ENCODE measurements at places on chromosomes 3 and 15.
A peak's percentile ranks its signal among the peaks of the same experiment; 100 is the strongest.

DNA sequence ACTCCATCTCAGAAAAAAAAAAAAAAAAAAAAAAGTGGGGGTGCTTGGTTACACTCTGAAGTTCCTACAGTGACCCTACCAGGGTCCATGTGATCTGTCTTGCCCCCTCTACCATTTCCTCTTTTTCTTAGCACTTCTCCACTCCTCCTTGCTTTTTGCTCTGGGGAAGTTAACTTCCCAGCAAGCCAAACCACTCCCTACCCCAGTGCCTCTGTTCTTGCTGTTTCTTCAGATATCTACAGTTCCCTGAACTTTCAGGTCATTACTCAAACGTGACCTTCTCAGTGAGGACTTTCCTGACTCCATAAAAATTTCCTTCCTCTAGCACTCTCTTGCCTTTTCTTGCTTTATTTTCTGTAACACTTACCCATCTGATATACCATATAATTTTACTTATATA, 61.1 kb upstream of the GCNT3 start:
- DNase-seq: no peak

- no peak for DNase-seq
Measured at GRCh38 chr3:22886439-22887068, 316.6 kb upstream of the UBE2E2 start.

DNA sequence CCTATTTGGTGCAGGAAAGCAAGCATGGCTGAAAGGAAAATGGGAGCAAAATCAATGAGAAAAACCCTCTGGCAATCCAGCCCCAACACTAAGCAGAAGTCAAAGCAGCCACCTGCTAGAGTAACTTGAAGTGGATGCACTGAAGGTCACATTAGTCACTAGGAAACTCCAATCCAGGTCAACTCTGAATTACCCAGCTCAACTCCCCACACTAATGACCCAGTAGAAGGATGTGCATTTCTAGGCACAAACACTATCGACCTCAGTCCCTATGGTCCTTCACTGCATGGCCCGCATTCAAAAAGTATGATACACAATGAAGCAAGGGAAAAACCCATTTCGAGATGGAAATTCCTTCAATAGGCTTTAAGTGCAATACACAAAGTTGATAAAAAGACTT, 80.6 kb downstream of the RAD18 start:
- DNase-seq: no peak

DNA sequence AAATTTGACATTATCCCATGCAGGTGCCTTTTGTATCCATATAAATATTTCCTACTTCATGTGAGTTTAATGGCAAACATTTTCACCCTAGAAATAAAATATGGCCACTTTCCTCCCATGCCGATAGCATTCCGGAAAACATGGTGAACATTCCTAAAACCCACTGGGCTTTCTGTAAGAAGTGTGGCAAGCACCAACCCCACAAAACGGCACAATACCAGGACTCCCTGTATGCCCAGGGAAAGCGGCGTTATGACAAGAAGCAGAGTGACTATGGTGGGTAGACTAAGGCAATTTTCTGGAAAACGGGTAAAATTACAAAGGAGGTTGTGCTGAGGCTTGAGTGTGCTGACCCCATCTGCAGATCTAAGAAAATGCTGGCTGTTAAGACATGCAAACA, 7.6 kb downstream of the ANXA2 start:
- no peak for DNase-seq

- no peak for DNase-seq
Measured at GRCh38 chr3:4678320-4678719, 185.2 kb downstream of the ITPR1 start.

DNA sequence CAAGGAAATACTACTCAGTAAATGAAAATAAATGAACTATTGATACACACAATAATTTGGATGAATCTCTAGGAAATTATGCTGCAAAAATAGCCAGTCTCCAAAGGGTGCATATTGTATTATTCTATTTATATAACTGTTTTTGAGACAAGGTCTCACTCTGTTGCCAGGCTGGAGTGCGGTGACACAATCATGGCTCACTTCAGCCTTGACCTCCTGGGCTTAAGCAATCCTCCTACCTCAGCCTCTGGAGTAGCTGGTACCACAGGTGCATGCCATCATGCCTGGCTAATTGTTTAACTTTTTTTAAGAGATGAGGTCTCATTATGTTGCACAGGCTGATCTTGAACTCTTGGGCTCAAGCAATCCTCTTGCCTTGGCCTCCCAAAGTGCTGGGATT, 12.5 kb downstream of the KLHDC8B start:
- no peak for DNase-seq

- DNase-seq: no peak
Measured at GRCh38 chr3:150494411-150494977, 51.8 kb downstream of the SERP1 start.

GRCh38 chr15:41506796-41507341, 6.8 kb downstream of the LTK start:
- peak; percentile 24 for DNase-seq

- DNase-seq: no peak
Measured at GRCh38 chr15:81411969-81412633, 38.1 kb upstream of the TMC3 start.

GRCh38 chr3:142644502-142644901, 48.3 kb downstream of the PLS1 start:
- no peak for DNase-seq

DNA sequence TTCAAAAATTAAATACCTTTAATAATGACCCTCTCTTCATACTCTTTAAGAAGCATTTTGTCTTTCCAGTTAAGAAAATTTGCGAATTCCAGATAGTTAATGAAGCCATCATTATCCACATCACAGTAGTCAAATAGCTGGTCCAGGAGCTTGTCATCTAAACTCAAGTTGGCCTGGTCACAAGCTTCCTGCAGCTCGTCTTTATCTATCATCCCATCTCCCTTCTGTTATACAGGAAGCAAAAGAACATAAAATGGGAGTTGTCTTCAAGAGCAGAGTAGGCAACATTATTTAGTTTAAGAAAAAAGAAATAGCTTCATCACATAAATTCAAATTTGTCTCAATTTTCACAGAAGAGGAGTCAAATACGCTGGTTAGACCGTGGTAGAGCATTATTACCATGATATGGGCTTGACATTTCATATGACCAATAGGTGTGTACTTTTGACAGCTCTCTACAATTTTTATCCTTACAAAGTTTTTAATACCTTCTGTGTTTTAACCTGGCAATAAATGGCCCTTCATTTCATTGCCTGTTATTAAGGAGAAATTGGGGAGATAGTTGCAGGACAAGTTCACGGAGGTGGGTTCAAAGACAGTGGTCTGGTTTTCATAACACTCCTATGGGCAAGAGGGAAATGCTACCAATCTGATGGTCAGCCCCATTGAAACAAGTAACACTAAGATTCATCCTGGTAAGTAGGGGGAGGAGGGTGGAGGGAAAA, 45.4 kb downstream of the EFHB start:
- no peak for DNase-seq

GRCh38 chr3:157089455-157090221, 70.3 kb downstream of the CCNL1 start:
- no peak for DNase-seq

DNA sequence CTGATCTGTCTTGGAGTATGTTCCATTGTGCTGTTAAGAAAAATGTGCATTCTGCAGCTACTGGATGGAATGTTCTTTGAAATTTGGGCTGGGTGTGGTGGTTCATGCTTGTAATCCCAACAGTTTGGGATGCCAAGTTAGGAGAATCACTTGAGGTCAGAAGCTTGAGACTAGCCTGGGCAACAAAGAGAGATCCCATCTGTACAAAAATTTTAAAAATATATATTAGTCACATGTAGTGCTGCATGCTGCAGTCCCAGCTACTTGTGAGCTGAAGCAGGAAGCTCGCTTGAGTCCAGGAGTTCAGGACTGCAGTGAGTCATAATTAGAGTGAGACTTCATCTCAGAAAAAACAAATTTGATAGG, 62.8 kb upstream of the PLSCR4 start:
- no peak for DNase-seq

DNA sequence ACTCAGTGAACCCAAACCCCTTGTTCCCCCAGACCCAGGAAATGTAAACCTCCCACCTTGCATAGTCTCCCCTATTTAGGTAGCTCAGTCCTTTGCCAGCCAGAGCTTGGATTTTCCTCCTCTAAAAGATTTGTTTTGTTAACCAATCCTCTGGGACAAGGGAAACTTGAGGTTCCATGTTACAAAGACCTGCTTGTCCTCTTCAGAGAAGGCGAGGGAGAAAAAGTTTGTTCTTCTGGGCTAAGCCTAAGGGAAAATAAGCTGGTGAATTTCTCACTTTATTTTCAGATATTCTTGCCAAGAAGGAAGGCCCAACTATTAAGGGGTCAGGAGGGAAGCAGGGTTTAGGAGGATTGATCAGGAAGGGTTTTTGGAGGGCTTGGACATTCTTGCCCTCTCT, 136.1 kb upstream of the PROK2 start:
- no peak for DNase-seq

DNA sequence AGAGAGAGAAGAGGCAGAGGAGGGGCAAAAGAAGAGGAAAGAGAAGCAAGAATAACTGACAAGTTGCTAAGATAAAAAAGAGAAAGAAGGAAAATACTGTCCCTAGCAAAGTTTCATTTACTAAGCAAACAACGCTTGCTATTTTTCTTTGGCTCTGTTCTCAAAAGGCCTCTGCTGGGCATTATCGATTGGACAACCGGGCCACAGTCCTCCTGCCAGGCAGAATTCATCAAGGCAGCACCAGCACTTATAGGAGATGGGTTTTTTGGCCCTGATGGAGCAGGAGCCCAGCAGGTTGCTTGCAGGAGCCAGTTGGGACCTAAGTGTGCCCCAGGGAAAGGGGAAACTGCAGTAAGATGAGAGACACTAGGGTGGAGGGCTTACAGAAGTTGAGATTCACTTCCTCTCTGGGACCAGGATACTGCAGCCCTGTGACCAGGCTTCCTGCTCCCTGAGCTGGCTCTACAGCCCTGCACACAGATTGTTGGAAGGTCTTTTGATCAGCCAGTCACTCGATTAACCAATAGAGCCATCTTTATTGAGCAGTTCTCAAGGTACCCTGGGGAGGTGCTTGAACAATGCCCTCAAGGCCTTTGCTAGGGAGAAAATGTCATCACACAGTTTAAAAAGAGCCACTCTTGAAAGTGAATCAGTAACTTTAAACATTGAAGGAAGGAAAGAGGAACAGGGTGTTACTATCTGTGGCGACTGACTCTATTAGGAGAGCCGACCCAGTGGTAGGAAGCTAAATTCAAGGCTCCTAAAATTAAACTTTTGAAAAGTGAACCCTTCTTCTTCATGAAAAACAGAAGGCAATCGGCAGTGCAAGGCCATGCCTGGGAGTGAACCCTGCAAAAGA, 28.8 kb upstream of the GLCE start:
- no peak for DNase-seq

DNA sequence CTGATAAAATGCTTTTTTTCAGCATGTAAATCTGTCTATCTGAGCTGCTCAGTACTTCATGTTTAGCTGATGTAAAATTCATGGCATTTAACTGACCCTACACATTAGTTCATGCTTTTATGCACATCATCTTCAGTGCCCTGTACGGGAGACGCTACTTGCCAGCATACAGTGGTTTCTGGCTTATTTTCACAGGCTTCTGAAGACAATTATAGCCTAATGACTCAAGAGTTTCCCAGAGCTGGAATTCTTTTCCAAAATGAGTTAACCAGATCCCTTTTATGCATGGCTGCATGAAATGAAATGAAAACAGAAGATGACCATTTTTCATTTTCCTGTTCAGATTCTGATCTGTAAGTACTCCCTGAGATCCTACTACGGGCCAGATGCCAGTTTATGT, 1061.5 kb downstream of the ROBO2 start:
- no peak for DNase-seq

DNA sequence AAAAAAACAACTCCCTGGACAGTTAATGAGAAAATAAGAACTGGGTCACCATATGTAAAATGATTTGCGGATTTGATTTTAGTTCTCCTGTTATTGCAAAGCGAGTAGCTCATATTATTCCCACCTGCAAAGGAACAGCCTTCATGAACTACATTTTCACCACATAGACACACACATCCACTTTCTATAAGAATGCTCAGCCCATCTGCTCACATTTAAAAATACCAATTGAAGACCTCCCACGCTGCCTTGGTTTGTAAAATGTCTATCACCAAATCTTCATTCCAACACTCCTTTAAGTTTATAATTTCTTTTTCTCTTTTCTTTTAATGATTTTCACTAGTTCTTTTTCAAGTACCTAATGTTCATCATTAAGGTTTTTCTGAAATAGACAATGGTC, 148.6 kb downstream of the FGF12 start:
- DNase-seq: no peak

DNA sequence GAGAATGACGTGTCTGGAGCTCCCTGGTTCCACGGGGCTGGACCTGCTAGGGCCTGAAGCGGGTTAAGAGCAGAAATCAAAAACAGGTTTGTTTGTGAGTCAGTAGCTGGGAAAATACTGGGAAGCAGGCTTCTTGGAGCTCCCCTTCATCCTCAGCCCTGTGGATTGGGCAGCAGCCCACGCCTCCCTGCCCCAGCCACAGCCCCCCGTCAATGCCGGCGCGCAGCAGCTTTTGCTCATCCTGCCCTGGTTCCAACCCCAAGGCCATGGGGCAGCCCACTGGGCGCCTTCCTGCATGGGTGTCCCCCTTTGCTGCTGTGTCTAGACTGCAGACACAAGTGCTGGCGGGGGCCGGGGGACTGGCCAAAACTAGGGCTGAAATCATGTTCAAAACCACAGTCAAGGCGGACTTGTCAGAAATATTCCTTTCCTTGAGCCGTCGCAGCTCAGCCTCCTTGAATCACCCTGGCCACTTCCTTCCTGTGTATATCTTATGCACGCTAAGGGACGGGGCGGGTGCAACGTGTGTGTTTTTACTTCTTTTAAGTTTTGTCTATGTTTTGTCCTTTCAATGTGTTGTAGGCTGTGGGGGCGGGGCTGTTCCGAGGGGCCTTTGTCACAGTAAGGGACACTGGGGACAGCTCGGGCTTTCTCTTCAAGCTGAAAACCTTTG, 108.1 kb downstream of the KLF13 start:
- DNase-seq: no peak

- no peak for DNase-seq
Measured at GRCh38 chr15:73630921-73631362, 2.2 kb downstream of the NPTN start.

- no peak for DNase-seq
Measured at GRCh38 chr15:77553695-77554094, 79.0 kb downstream of the LINGO1 start.

- DNase-seq: no peak
Measured at GRCh38 chr15:99511531-99511865, 54.3 kb upstream of the MEF2A start.

DNA sequence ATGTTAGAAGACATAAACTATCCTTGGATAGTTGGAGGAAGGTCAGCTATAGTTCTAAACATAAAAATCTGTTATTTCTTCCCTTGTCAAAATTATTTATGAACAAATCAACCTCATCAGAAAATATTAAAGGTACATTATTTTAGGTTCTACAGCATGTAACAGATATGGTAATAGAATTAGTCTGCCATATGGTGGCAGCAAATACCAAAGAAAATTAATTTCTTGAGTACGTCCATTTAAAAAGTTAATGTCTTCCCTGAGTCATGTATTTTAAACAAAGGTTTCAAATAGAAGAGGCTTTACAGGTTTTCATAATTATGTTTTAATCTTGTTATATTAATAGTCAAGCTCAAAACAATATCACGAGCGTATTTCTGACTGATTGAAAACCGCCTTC, 17.9 kb upstream of the ANKRD28 start:
- DNase-seq: no peak

GRCh38 chr3:117630469-117630868, 920.9 kb downstream of the TUSC7 start:
- DNase-seq: no peak
